ENCODE measurements at places on chromosomes 11 and 22.

DNA sequence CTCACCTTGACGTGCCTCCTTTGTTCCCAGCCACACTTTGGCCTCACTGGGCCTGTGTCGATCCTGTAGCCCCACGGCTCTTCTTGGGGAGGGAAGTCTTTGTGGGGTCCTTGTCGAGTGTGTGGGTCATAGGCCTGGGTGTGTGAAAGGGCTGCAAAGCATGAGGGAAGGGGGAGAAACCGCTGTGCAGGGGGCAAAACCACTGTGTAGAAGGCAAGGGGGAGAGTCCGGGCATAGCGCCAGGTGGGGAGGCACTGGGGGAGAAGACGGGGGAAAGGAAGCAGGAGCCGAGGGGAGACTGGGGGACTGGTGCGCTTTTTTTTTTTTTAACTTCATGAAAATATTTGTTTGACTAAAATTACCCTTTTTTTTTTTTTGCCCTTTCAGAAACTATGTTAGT lies 65.1 kb upstream of the RASD2 start:
- H3K27ac ChIP-seq, result no peak overlapping the region
- H3K36me3 ChIP-seq, result 0 out of 2 replicates have a peak, but pooled peaks cover 3% of the 10 kb centered on the region
- H3K4me1 ChIP-seq, result no peaks in the 10 kb centered on the region
- H3K27me3 ChIP-seq, result no peaks in the 10 kb centered on the region

- H3K4me1 ChIP-seq, result no peaks in the 10 kb centered on the region
- H3K4me3 ChIP-seq, result no peak overlapping the region
- no peak overlapping the region for H3K27ac ChIP-seq
- DNase-seq, result no peak
Measured at GRCh38 chr11:8059571-8060011, 21.4 kb upstream of the TUB start.

GRCh38 chr11:87722756-87723565 lies 452.3 kb downstream of the RAB38 start:
- H3K36me3 ChIP-seq, result no peaks in the 10 kb centered on the region
- no peak overlapping the region for H3K4me3 ChIP-seq
- no peak overlapping the region for H3K27ac ChIP-seq

- H3K36me3 ChIP-seq, result no peaks in the 10 kb centered on the region
- H3K4me3 ChIP-seq, result no peak overlapping the region
- no peaks in the 10 kb centered on the region for H3K27me3 ChIP-seq
- H3K27ac ChIP-seq, result no peak overlapping the region
- DNase-seq, result no peak
- no peaks in the 10 kb centered on the region for H3K4me1 ChIP-seq
Measured at GRCh38 chr11:115522302-115522701, 18.1 kb upstream of the CADM1 start.

- peaks cover 7% of the 10 kb centered on the region for H3K4me1 ChIP-seq
- H3K4me3 ChIP-seq, result no peak overlapping the region
- H3K27me3 ChIP-seq, result peaks cover 10% of the 10 kb centered on the region
- peak; percentile 14 for DNase-seq
- no peaks in the 10 kb centered on the region for H3K36me3 ChIP-seq
Measured at GRCh38 chr11:61908730-61909316, 8.5 kb downstream of the RAB3IL1 start.

GRCh38 chr11:15969701-15970329 lies 386.5 kb downstream of the SOX6 start:
- no peaks in the 10 kb centered on the region for H3K36me3 ChIP-seq
- H3K27me3 ChIP-seq, result no peaks in the 10 kb centered on the region
- no peak overlapping the region for H3K27ac ChIP-seq
- H3K4me3 ChIP-seq, result no peak overlapping the region
- DNase-seq, result no peak

GRCh38 chr11:2810411-2811205 lies 75.0 kb downstream of the CDKN1C start:
- no peaks in the 10 kb centered on the region for H3K4me1 ChIP-seq
- H3K27me3 ChIP-seq, result no peaks in the 10 kb centered on the region

DNA sequence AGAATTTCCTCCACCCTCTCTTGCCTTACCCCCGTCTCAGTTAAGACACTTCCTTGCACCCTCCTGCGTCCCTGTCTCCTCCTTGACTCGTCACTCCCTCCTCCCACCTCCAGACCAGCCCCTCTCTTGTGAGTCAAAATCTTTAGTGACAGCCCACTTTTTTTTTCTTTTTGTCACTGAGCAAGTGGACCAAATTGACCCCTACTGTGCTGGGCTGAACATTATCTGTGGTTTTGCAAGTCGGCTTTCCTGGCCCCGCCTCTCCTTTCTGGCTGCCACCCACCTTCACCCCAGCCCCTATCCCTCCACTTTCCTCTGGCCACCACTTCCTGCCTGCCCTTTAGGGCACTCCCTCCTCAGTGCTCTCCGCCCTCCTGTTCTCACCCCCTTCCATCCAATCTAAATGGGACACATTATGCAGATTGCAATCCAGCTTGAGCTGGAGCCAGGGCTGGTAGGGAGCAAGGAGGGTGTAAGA lies at the start of gene APLNR:
Gene APLNR, minus strand, starts transcription at position 47 of the 478 bp plus-strand sequence. CDS start 246 bp downstream, outside the sequence.
- H3K27me3 ChIP-seq, result no peaks in the 10 kb centered on the region
- H3K27ac ChIP-seq, result no peak within 1 kb of the TSS
- DNase-seq, result no peak
- no peaks in the 10 kb centered on the region for H3K36me3 ChIP-seq
- no peaks in the 10 kb centered on the region for H3K4me1 ChIP-seq

- H3K27ac ChIP-seq, result no peak overlapping the region
- H3K4me1 ChIP-seq, result no peaks in the 10 kb centered on the region
- H3K36me3 ChIP-seq, result no peaks in the 10 kb centered on the region
- H3K27me3 ChIP-seq, result no peaks in the 10 kb centered on the region
Measured at GRCh38 chr11:73916435-73916834, 34.4 kb upstream of the DNAJB13 start.

GRCh38 chr11:3173795-3174194 lies 8.7 kb upstream of the OSBPL5 start:
- no peaks in the 10 kb centered on the region for H3K36me3 ChIP-seq
- H3K27ac ChIP-seq, result no peak overlapping the region
- no peak overlapping the region for H3K4me3 ChIP-seq
- DNase-seq, result no peak

DNA sequence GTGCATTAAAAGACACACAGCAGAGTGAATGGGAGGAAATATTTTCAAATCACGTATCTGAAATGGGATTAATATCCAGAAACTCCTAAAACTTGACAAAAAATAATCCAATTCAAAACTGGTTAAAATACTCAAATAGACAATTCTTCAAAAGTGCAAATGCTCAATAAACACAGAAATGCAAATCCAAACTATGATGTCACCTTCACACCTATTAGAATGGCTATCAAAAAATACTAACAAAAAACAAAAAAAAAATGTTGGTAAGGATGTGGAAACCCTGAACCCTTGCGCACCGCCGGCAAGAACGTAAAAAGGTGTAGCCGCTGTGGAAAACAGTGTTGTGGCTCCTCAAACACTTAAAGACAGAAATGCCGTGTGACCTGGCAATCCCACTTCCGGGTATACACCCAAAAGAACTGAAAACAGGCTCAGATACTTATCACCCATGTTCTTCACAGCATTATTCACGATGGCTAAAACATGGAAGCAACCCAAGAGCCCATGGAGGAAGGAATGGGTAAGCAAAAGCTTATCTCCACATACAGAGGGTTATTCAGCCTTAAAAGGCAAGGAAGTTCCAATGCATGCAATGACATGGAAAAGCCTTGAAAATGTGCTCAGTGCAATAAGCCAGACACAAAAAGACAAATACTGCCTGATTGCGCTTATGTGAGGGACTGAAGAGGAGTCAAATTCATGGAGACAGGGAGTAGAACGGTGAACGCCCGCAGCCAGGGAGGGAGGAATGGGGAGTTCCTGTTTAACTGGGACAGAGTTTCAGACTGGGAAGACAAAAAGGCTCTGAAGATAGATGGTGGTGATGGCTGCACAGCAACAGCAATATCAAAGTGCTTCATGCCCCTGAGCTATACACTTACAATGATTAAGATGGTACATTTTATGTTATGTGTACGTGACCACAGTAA lies 19.6 kb downstream of the BRD1 start:
- H3K36me3 ChIP-seq, result peaks cover 7% of the 10 kb centered on the region
- H3K4me3 ChIP-seq, result no peak overlapping the region
- no peak for DNase-seq
- no peaks in the 10 kb centered on the region for H3K27me3 ChIP-seq
- H3K4me1 ChIP-seq, result no peaks in the 10 kb centered on the region

- H3K27ac ChIP-seq, result no peak overlapping the region
- no peaks in the 10 kb centered on the region for H3K27me3 ChIP-seq
- H3K4me1 ChIP-seq, result 0 out of 2 replicates have a peak, but pooled peaks cover 4% of the 10 kb centered on the region
- H3K36me3 ChIP-seq, result no peaks in the 10 kb centered on the region
- no peak overlapping the region for H3K4me3 ChIP-seq
Measured at GRCh38 chr11:100691896-100692653, 5.0 kb downstream of the ARHGAP42 start.

- no peak for DNase-seq
- H3K36me3 ChIP-seq, result no peaks in the 10 kb centered on the region
- H3K27ac ChIP-seq, result no peak overlapping the region
Measured at GRCh38 chr11:104060820-104061219, 24.4 kb downstream of the DDI1 start.

GRCh38 chr22:21975273-21975672 lies 7.3 kb downstream of the TOP3B start:
- no peak for DNase-seq
- no peaks in the 10 kb centered on the region for H3K4me1 ChIP-seq
- no peak overlapping the region for H3K27ac ChIP-seq
- H3K4me3 ChIP-seq, result no peak overlapping the region
- H3K36me3 ChIP-seq, result 0 out of 2 replicates have a peak, but pooled peaks cover 6% of the 10 kb centered on the region

- no peak for DNase-seq
- no peak overlapping the region for H3K27ac ChIP-seq
- no peaks in the 10 kb centered on the region for H3K36me3 ChIP-seq
- no peak overlapping the region for H3K4me3 ChIP-seq
- H3K4me1 ChIP-seq, result no peaks in the 10 kb centered on the region
Measured at GRCh38 chr11:30868626-30869081, 282.5 kb upstream of the MPPED2 start.

DNA sequence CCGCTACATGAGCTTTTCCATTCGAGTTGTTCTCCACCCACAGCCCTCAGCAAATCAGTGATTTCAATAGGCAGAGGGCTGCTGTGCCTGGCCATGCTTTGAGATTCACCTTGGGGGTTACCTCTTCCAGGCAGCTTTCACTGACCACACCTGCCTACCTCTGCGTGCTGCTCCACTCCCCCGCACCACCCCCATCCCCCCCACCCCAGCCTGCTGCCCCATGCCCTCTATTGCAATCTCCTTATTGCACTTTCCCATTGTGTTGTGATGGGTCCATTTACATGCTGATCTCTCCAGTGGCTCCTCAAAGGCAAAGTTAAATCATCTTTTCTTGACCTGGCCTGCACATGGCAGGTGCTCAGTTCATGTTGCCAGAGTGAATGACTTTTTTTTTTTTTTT lies 18.0 kb upstream of the POLA2 start:
- no peaks in the 10 kb centered on the region for H3K4me1 ChIP-seq
- no peak overlapping the region for H3K27ac ChIP-seq
- H3K36me3 ChIP-seq, result no peaks in the 10 kb centered on the region
- H3K4me3 ChIP-seq, result no peak overlapping the region
- DNase-seq, result no peak
- peaks cover 11% of the 10 kb centered on the region for H3K27me3 ChIP-seq

GRCh38 chr22:30435674-30436126 lies 10.1 kb downstream of the MTFP1 start:
- DNase-seq, result peak; percentile 40
- peaks cover 39% of the 10 kb centered on the region for H3K27me3 ChIP-seq
- no peak overlapping the region for H3K27ac ChIP-seq
- H3K4me3 ChIP-seq, result no peak overlapping the region

DNA sequence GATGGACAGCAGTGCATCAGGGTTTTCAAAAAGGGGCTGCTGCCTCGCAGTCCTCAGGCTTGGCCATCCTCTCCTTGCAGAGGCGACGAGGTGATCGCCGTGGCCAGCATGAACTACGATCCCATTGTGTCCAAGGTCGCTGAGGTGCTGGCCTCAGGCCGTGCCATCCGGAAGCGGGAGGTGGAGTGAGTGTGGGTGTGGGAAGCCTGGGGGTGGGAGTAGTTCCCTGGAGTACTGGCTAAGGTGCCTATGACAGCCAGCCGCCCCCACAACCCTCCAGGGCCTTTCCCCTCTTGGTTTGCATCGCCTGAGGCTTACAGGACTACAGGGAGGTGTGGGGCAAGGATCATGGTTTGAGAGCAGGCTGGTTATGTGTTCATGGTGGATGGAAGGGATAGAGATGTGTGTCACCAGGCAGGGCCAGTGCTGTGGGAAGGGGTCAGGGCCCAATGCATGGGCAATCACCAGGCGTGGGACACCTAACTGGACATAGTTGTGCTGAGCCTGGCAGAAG lies 2.1 kb upstream of the LZTR1 start:
- peaks cover 21% of the 10 kb centered on the region for H3K27me3 ChIP-seq
- no peak overlapping the region for H3K27ac ChIP-seq
- H3K4me3 ChIP-seq, result no peak overlapping the region
- H3K36me3 ChIP-seq, result no peaks in the 10 kb centered on the region
- H3K4me1 ChIP-seq, result peaks cover 13% of the 10 kb centered on the region
- no peak for DNase-seq

- DNase-seq, result no peak
- H3K4me1 ChIP-seq, result no peaks in the 10 kb centered on the region
- no peak overlapping the region for H3K27ac ChIP-seq
- H3K36me3 ChIP-seq, result no peaks in the 10 kb centered on the region
- no peak overlapping the region for H3K4me3 ChIP-seq
Measured at GRCh38 chr22:47929073-47929472, 1166.6 kb downstream of the TBC1D22A start.

DNA sequence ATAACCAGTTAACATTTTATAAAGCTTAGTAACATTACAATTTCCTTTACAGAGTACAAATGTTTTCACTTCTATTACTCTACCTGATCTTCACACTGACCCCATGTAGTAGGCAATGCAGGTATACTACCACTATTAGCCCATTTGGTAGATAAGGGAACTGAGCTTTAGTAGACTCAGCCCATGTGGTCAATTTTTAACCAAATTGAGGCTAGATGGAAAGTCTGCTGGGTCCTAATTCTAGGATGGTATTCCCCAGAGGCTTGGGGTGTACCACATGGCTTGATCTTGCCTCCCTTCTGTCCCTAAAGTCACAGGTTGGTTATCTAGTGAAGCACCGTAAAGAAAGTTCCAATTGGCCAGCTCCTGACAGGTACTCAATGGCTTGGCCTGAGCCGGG lies 48.2 kb downstream of the NRXN2 start:
- H3K27me3 ChIP-seq, result peaks cover 96% of the 10 kb centered on the region
- no peak overlapping the region for H3K27ac ChIP-seq
- H3K4me3 ChIP-seq, result no peak overlapping the region
- no peaks in the 10 kb centered on the region for H3K4me1 ChIP-seq
- no peaks in the 10 kb centered on the region for H3K36me3 ChIP-seq
- DNase-seq, result no peak

DNA sequence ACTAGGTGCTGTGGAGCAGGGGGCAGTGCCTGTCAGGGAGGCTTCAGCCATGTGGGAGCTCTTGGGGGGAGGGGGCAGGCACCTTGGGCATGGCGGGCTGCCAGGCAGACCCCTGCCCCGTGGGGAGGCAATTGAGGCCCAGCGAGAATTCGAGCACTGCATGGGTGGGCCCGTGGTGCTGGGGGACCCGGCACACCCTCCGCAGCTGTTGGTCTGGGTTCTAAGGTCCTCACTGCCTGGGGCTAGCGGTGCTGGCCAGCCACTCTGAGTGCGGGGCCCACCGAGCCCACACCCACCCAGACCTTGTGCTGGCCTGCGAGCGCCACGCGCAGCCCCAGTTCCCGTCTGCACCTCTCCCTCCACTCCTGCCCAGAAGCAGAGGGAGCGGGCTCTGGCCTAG lies 835.5 kb upstream of the CNTN5 start:
- H3K27me3 ChIP-seq, result no peaks in the 10 kb centered on the region
- H3K36me3 ChIP-seq, result no peaks in the 10 kb centered on the region
- DNase-seq, result no peak
- H3K4me1 ChIP-seq, result no peaks in the 10 kb centered on the region
- no peak overlapping the region for H3K27ac ChIP-seq

GRCh38 chr11:17511571-17511970 lies 32.6 kb downstream of the USH1C start:
- no peak overlapping the region for H3K4me3 ChIP-seq
- H3K27me3 ChIP-seq, result no peaks in the 10 kb centered on the region
- H3K4me1 ChIP-seq, result peaks cover 4% of the 10 kb centered on the region
- H3K27ac ChIP-seq, result no peak overlapping the region
